Naive thymus-derived CD8-positive, alpha-beta T cell (primary cell): ENCODE measurements at places on chromosomes 6 and 20.

GRCh38 chr20:57680934-57681914 is 28.6 kb downstream of the PMEPA1 start:
- DNase-seq: peak; percentile 61

DNA sequence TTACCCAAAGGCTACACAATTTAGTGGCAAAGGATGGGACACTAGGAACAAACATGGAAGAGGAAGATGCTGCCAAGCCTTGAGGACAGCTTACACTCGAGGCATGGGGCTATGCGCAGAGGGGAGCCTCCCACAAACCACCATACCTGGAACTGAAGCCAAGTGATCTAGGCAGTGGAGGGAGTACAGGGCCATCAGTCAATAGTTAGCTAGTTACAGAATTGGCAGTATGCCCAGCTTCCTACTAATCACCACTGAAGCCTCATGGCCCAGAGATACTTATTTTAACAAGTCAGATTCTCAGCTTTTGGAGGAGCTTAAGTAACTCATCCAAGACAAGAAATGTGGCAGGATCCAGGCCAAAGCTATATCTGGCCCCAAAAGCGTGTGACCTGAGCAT is 226.6 kb upstream of the MOCS1 start:
- no peak for DNase-seq

DNA sequence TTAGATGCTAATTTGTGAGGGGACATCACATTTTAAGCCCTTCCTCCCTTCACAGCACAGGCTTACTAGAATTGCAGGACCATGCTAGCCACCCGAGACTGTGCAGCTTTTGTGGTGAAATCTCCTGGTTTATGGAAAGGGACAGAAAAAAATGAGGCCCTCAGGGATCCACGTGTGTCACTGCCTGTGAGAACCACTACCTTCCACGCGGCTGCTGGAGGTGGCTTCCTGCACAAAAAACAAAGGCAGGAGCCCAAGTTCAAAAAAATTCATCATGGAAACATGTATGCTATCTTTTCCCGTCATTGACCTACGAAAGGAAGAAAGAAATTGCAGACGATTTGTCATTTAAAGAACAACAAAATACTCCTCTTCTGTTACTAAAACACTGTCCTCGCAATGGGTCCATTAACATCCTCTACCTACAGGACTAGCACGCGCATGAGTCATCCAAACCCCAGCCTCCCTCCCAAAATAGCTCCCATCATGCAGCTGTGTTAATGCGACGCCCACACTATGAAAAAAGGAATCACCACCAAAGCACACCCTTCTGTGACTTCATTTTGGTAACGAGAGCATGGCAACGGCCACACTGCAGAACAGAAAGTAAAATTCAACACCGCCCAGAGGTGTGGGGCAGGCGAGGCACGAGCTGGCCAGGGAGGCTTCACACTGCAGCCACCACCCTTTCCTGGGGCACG is 45.7 kb downstream of the RAMACL start:
- DNase-seq: no peak

DNA sequence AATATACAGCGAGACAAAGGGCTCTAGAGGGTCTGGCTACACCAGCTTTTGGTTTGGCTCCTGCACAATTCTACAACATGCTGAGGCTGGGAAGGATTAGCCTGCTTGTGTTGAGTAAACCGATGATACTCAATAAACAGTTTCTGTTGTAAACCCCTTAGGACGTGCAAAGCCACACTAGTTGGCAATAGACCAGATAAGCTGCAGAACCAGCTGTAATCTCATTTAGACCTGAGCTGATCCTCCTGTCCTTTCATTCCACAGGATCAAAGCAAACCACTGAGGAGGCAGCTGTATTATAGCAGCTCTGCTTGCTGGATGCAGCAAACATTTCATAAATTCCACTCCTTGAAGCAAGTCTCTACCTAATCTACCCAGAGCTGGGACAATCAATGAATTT is 79.7 kb downstream of the MMS22L start:
- no peak for DNase-seq
